ENCODE measurements at places on chromosomes 6 and 20.

DNA sequence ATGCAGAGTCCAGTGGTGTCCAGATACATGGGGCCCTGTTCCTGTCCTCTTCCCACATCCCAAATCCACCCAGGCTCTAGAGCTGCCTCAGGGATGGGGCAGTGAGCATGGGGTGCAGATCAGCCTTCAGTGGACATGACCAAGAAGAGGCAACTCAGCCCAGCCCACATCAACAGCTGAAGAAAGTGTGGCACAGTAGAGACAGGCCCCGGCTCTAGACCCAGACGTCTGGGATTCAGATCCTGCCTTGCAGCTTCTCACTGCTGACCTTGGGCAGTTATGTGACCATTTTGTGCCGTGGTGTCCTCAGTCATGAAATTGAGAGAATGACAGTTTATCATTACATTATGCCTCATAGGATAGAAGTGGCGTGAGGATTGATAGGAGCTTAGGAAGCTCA is 54.6 kb upstream of the CST7 start:
- no peak for DNase-seq

- DNase-seq: peak; percentile 76
Measured at GRCh38 chr6:47780510-47781356, 1.1 kb upstream of the OPN5 start.

DNA sequence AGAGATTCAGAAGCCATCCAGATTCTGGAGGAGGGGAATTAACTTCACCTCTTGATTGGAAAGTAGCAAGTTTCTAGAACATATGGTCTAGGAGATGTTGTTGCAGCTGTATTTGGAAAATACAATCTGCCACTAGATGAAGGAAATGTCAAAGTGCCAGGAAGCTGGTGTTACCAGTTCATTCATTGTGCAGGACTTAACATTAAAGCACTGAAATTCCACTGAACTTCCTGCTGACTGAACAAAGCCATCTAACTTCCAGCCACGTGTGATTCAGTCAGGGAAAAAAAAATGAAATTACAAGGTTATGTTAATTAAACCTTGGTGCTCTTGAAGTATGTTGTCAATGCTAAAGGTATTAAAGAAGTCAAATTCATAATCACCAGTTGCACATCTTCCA is 321.5 kb upstream of the SASH1 start:
- no peak for DNase-seq

DNA sequence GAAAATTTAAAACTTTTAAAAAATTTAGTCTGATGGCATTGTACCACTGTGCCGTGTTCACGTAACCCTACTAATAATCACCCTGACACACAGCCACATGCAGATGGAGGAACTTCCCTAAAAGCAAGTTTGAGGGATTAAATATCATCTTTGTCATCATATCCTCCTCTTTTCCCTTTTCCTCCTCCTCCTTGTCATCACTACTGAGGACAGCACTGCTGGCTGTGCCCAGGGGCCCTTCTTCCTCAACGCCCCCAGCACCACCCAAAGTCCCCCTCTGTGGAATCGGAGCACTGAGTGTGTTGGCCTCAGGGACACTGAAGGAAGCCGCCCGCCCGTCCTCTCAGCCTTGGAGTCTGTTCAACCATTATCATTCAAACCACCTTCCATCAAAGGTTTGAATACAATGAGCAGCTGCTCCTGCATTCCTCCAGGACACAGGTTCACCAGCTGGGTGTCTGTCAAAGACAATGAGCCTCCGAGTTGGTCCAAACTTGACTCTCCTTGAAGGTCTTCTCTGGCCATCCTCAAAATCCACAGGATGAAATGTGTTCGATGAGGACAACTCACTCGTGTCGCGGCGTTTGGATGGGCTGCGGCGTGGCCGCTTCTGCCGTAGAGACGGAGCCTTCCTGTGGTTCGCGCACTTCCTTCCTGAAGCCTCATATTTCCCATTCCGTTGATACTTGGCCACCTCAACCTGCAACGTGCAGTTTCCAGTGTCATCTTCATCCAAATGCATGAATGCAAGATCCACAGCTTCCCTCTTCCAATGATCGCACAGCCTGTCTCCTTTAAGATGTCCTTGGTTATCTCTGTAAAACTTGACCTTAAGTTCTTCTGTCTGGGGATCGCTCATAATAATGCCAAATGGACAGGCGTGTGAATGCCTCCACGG is 23.3 kb downstream of the NQO2 start:
- DNase-seq: no peak

DNA sequence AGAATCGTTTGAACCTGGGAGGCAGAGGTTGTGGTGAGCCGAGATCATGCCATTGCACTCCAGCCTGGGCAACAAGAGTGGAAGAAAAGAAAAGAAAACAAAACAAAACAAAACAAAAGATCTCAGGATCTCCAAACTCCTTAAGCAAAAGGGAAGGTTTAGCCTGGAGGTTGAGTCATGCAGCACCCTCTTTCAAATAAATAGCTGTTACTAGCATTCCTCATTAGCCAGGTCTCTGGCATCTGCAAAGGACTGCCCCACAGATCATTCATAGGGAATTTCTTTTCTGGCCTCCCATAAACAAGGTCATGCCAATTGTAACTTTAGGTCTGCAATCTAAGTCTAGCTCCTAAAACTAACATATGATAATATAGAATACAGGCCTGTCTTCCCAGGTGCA is 37.2 kb downstream of the EDN1 start:
- DNase-seq: no peak

DNA sequence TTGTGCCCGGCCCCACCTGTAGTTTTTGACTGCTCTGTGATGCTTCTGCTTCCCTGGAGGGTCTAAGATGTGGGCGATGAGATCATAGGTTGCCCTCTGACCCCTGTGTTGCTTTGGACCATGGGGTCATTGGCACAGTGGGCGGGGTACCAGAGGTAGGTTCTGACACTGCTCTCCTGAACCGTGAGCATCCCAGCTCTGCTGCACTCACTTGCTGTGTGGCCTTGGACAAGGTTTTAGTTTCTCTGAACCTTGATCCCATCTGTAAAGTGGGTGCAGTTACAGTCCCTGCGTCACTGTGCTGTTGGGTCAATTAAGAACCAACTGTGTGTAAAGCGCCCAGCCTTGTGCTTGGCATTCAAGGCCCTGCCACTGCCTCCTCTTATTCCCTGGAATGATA is 30.9 kb downstream of the SRC start:
- no peak for DNase-seq

DNA sequence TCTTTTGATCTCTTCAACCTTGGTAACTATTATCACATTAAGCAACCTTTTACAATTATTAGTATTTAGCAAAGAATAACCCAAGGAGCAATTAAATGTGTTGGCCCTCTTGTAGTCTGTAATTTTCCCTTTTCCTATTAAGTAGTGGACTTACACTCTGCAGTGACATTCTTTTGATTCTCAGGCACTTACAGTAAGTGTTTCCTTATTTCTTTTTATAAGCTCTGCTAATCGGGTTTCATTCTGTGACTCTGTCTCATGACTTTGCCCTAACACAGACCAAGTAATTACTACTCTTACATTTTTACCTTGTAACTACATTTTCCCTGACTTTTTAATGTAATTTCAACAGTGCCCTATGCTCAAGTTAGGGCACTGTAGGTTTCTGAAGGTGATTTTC is 104.0 kb upstream of the EPHA7 start:
- no peak for DNase-seq

- no peak for DNase-seq
Measured at GRCh38 chr6:110708295-110708950, 106.8 kb downstream of the CDK19 start.

DNA sequence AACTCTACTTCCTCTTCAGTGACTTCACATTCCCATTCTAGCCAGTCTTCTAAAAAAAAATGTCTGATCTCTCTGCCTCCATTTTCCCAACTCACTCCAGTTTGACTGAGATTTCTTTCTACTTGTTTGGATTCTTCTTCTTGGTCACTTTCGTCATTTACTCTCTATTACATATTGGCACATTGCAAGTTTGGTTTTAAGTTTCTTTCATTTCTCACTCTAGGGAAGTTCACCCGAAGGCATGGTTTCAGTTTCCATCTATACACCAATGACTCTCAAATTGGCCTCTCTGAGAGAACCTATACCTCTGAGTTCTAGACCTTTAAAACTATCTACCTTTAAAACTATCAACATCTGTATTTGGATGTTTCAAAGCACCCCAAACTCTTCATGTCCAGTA is 51.3 kb downstream of the CD109 start:
- no peak for DNase-seq

GRCh38 chr6:132832891-132833290 is 18.5 kb downstream of the RPS12 start:
- DNase-seq: no peak

GRCh38 chr6:158031381-158032353 is 50.0 kb downstream of the SYNJ2 start:
- DNase-seq: no peak

DNA sequence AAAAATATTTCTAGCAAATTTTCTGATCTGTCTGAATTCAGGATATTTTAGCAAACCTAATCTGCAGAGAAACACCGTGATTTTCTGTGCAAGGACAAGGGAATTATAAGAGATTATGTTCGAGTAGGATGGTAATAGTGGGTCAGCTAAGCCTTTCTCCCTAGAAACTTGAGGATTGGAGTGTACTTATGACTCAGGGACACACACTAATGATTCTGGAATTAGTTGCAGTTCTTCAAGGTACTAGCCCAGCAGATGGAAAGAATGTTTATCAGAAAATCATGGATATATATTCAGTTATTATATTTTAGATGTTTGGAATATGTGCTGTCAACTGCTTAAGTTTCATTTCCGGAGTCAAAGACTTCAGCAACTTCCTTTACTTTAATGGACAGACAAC is 177.1 kb upstream of the MAP3K7 start:
- no peak for DNase-seq

DNA sequence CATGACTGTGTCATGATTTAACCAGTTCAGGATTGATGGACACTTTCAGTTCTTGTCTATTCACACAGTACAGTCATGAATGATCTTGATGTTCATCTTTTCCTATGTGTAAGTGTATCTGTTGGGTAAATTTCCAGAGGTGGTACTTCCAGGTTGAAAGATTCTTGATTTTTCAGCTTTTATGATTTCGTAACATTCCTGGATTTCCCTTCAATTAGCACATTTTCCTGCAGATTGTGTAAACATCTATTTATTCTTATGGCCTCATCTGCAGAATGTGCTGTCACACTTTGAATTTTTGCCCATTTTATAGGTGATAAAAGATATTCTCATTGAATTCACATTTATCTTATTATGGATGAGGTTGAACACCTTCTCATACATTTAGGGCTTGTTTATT is 222.0 kb upstream of the FOXQ1 start:
- no peak for DNase-seq

Measured in G401 (cell line).